Epithelial cell of proximal tubule (primary cell): ENCODE measurements at places on chromosomes 5 and 9. TPM values are rescaled to one million over a fixed set of nuclear protein-coding genes. Genes with fewer than 3 reads are reported as not detected.

Gene GPR151
- not detected in 2 replicates for total RNA-seq

GRCh38 chr9:91465420-91465819, 41.8 kb upstream of the NFIL3 start:
- no peak for DNase-seq

GRCh38 chr5:1406681-1407640, 38.3 kb downstream of the SLC6A3 start:
- no peak for DNase-seq

Gene GNAQ
- 19.0 and 20.6 TPM in 2 replicates for total RNA-seq

DNA sequence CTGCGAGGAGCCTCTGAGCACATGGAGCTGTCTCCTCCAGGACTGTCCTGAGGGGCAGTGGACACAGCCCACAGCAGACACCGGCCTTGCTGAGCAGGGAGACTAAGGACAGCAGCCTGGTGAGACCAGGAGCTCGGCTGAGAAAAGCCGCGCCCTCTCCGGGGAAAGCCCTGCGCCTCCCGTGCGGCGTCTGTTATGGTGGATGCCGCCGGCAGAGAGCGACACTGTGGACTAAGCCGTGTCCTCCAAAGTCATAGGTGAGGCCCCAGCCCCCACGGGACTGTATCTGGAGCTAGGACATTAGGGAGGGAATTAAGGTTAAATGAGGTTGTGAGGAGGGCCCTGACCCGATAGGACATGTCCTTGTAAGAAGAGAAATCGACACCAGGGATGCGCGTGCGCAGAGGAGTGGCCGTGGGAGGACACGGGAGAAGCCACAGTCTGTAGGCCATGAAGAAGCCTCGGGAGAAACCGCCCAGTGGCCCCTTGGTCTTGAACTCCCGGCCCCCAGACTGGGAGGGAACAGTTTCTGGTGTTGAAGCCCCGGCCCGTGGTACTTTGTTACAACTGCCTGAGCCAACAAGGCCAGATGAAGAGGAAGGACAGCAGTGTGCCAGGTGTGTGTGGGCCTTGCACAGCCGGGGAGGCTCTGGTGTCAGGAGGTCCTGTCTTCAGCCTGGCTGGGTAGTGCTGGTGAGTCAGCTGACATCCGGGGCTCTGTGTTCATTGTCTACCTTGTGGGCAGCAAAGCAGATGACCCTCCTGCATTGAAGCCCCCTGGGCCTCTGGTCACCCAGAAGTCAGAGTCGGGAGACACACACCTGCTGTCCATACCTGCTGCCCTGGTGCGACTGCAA, 22.1 kb downstream of the MRPL36 start:
- DNase-seq = no peak

Gene BTNL3
- not detected in 2 replicates for total RNA-seq

GRCh38 chr5:34775886-34776285, 63.1 kb upstream of the TTC23L start:
- no peak for DNase-seq

GRCh38 chr5:107319901-107320300, 350.8 kb downstream of the EFNA5 start:
- DNase-seq = no peak

- DNase-seq = no peak
These were observed 213.0 kb downstream of the FBXL17 start for GRCh38 chr5:108168915-108169314.

Gene DND1
- 0.14 TPM in 1 of 2 replicates, not detected in the other for total RNA-seq

- no peak for DNase-seq
These were observed 339.9 kb downstream of the ADGRV1 start for GRCh38 chr5:90898326-90899013.

- no peak for DNase-seq
These were observed 14.9 kb downstream of the MYO10 start for GRCh38 chr5:16921211-16921610.

DNA sequence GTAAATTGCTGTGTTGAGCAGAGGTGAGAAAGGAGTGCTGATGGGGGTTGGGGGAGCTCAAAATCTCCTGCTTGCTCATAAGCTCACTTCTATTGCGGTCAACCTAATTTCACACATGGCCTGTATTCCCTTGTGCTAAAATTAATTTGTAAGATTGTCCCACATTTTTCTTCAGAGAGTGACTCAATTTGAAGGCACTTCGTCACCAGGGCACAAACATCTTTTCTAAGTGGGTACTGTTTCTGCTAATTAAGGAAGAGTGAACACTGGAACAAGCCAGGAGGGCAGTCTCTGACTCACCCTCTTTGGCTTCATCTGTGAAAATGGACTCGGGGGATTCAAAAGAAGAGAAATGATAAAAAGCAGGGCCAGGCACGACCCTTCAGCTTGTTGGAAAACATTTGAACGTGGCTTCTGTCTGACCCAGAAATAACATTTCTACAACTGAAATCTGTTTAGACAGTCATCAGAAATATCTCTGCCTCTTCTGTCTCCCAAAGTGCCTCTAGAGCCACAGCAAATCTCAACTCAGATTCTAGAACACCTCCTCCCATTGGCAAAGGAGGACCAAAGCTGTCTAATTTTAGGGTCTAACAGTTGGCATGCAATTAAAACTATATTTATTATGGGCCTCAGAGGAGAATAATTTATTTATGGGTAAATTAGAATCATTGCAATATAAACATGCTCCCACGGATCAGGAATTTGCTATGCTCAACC, 49.8 kb downstream of the FEM1C start:
- DNase-seq = no peak

GRCh38 chr5:34059977-34060376, 17.0 kb upstream of the C1QTNF3 start:
- DNase-seq = no peak

Gene ELOVL7
- 6.3 and 7.5 TPM in 2 replicates for total RNA-seq

Gene SELENOP
- 2.1 and 11.9 TPM in 2 replicates for total RNA-seq

Gene TRIM7
- 2.7 and 14.6 TPM in 2 replicates for total RNA-seq

Gene SMIM33
- total RNA-seq = not detected in 2 replicates

- DNase-seq = no peak
These were observed 61.3 kb upstream of the ELL2 start for GRCh38 chr5:96022971-96023370.

GRCh38 chr5:8068078-8068477, 199.1 kb downstream of the MTRR start:
- DNase-seq = no peak

DNA sequence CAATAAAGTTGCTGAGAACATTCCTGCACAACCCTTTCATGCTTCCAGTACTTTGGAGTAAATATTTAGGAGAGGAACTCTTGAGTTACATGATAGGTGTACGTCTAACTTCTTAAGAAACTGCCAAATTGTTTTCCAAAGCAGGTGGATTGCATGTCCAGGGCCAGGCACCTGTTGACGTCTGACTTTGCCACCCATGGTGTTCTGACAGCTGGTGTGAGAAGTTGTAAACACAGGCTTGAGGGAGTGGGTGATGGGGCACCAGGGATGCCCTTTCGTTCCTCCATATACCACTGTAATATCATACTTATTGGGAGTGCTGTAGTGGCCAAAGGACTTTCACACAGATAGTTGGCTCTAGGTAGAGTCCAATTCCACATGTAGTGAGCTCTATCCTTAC, 352.1 kb downstream of the GADD45G start:
- DNase-seq = no peak

Gene MATR3
- total RNA-seq = 175 and 183 TPM in 2 replicates

DNA sequence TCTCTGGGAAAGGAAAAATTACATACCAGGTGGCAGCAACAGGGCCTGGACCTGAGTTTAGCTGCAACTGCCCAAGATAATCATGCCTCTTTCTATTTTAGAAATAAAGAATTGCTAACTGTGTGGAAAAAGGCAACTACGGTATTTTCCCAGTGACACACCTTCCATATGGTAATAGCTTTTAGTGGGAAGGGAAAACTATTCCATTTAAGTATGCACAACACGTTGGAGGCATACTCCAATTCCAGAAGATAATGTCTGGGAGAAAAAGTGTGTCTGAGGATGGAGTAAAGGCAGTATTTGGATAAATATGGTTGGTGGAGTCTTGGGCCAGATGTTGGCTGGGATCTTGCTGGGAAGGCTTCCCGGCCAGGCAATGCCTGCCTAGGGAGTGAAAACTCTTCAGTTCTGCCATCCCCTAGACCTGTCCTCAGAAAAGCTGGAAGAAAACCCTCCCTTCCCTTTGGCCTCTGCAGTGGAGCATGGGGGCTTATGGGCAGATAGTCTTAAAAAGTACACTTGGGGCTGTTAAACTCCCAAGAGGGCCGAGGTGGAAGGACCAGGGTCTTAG, 40.6 kb downstream of the SH3PXD2B start:
- DNase-seq = no peak
